MG63 (cell line): ENCODE measurements at places on chromosomes 6 and 20. TPM values are rescaled to one million over a fixed set of nuclear protein-coding genes. Genes with fewer than 3 reads are reported as not detected.
A peak's percentile ranks its signal among the peaks of the same experiment; 100 is the strongest.

FBXO9 gene
- 19.3 and 41.2 TPM in 2 replicates for total RNA-seq

DNA sequence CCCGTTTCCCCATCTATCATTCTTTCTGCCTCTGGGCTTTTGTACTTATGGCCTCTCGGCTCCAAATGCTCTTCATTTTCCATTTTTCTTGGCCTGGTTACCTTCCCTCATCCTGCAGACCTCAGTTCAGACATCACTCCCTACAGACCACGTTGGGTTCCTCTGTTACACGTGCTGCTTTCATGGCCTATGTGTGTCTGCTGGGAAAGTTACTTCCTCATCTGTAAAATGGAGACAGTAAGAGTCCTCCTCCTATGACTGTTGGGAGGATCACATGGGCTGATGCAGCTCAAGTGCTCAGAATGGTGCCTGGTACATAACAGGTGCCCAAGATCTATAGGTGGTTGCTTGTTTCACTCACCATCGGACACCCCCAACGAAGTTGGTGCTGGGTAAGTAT is 13.5 kb downstream of the KCNK17 start:
- DNase-seq, result no peak

DNA sequence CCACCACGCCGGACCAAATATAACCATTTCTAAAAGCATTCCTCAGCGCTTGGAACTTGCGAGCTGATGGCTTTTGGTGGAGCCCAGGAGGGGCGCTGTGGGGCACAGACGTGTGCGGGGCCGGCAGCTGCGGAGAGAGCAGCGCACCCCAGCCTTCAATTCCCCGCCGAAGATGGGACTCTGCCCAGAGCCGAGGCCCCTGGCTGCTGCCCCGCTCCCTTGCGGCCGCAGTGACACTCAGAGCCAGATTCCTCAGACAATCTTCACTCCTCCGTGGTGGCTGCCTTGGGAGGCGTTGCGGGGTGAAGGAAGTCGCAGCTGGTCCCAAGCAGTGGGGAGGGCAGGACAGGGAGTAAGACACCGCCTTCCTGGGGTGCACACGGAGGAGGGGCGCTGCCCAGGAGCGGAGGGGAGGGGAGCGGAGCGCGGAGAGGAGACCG is 87.7 kb downstream of the TMEM242 start:
- DNase-seq, result peak; percentile 25

GRCh38 chr6:14927398-14927797 is 318.5 kb upstream of the JARID2 start:
- no peak for DNase-seq

SPATA2 gene
- 0.56 and 0.72 TPM in 2 replicates for total RNA-seq

LST1 gene
- total RNA-seq, result not detected in 2 replicates

SLC17A9 gene
- total RNA-seq, result not detected in 2 replicates
